ENCODE measurements at places on chromosomes 2 and 18.
A peak's percentile ranks its signal among the peaks of the same experiment; 100 is the strongest.

DNA sequence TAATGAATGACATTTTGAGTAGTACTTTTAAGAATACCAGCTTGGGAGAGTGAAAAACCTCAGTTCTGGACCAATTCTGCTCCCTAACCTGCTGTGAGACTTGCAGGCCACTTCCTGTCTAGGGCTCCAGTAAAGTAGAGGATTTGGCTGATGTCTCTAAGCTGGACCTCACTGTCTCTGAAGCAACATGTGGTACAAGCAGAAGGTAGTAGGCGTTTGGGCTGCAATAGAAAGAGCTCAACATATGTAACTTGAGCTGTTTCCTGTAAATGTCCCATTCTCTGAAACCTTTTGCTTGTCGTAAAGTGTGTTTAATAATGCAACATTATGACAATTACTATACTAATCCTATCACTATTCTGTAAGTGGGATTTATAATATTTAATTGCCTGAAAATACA lies 213.1 kb downstream of the MYO3B start:
- no peak for DNase-seq

- no peak for DNase-seq
Measured at GRCh38 chr2:30694286-30695055, 112.8 kb downstream of the CAPN13 start.

DNA sequence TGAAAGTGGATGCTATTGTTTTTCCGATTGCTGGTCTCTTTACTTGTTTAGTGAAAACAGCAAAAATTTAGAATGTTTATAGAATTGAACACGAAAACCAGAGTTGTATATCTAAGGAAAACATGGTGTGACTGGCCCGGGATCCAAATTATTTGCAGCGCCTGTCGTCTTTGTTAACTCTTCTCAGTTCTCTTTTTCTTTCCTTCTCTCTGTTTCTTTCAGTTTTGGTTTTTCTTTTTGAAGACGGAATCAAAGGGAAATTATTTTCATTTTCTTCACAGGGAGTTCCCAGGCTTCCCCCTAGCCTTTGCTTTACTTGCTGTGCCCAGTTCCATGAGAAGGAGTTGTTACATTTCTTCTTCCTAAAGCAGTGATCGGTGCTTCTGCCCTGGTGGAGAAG lies 76.0 kb downstream of the AGAP1 start:
- DNase-seq = no peak

- no peak for DNase-seq
Measured at GRCh38 chr2:69499242-69499641, 62.0 kb upstream of the NFU1 start.

DNA sequence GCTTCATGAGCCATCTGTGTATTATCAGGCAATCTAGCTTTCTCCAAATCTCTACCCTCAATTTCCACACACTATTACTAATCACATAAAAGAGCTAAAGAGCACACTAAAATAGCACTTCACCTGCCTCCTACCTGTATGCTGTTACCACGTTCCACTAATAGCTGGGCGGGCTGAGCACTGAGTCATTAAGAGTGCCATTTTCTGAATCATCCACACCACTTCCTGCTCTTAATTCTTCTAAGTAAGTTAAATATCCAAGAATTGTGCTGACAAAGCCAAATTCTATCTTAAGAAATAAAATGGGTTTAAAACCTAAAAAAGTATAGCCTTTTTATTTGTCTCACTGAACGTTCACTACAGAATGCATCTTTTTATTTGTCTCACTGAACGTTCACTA lies 35.7 kb downstream of the NOL10 start:
- no peak for DNase-seq

DNA sequence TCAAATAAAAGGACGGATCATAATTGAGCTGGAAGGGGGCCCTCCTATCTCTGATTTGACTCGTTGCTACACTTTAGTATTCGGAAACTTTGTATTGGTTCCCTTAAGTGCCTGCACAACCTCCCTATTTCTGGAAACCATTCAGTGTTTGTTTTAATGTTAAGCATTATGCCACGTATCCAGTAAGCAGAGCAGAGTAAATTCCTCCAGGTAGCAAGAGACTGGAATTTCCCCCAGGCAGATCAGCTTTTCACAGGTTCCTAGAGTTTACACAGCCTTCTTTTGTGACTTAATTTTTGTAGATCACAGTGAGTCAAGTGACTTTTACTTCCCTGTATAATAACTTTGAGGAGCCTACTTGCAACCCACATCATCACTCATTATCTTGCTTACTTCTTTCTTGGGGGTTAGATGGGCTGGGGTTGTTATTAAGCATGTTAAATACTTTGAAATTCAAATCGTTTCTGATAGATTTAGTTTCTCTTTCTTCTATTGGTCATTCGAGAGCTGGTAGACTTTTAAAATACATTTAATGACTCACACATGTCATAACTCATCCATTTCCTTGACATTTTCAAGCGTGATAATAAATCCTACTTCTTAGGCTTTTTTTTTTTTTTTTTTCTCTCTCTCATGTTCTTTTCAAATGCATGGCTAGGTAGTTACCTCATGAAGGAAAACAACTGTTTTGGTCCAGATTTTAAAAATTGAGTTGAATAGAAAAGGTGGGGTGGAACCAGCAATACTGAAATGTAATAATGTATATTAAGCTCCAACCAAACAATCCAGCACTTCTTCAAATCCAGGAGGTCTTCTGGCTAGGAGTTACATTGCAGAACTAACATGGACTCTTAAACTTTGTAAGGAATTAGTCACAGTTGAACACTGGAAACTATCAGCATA lies 219.3 kb downstream of the NEDD4L start:
- DNase-seq = no peak

DNA sequence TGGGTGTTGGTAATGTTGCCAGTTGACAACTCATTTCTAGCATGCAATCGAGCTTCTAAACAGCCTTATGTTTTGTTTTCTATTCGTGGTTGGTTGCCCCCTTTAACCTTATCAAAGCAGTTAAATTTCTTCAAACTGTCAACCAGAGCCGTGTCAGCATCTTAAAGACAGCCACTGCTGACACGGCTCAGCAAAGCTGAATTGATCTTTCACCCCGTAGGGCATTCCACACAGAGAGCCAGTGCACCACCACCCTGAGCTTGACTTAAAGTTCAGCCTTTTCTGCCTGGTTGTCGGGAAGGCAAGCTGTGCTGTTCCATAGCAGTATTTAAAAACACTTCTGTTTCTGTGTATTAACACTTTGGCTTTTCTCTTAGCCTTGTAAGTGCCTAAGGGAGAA lies 355.0 kb upstream of the CHST9 start:
- DNase-seq = peak; percentile 32

- DNase-seq = no peak
Measured at GRCh38 chr18:72075040-72075439, 469.1 kb downstream of the CBLN2 start.

GRCh38 chr2:1125217-1125616 lies 174.6 kb downstream of the SNTG2 start:
- DNase-seq = no peak

- DNase-seq = no peak
Measured at GRCh38 chr2:23465936-23466335, 81.0 kb downstream of the KLHL29 start.

GRCh38 chr2:527581-527980 lies 149.6 kb downstream of the TMEM18 start:
- no peak for DNase-seq

- no peak for DNase-seq
Measured at GRCh38 chr2:237042101-237042500, 43.6 kb upstream of the COPS8 start.

DNA sequence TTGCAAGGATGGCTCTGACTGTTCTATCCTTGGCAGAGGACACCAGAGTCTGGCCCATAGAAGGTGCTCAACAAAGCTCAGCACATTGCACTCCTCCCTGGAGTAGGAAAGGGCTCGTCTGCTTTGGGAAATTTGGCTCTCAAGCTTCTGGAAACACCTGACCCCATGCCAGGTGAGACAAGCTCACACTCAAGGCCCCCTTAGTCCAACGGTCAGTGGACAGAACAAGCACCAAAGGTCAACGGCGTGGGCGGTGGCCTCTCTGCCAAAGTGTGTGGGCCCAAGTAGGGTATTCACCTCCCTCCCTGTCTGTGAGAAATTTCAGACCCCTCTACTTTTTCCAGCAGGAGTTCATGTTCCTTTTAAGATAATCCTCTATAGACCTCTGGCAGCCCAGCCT lies 2.0 kb upstream of the STEAP3 start:
- no peak for DNase-seq

DNA sequence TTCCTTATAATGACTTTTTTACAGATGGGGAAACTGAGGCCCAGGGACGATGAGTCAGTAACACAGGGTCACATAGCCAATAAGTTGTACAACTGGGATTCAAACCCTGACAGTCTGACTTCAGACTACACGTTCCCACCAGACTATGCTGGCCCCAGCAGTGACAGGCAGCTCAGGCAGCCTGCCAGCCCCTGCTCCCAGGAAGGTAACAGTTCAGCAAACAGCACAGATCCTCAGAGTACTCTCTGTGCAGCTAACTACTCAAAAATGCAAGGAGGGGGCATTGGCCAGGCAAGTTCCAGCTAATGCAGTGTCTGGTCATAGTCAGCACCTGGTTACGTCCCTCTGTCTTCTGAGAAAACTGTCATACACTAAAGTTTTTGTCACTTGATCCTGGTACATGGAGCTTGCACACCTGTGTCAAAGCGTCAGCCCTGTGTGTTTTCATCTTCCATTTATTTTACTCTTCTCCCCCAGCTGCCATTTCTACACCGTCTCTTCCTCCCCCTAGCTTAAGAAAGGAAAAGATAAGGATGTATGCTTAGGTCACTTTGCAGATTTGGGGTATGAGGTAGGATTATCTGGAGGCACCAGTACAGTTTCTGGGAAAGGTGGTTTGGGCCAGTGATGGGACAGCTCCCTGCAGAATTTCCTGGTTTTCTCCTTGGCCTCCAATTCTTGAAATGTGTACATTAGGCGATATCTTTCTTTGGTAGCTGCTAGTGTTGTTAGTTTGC lies 4.5 kb downstream of the SMARCAL1 start:
- no peak for DNase-seq

GRCh38 chr18:12960395-12960794 lies 12.6 kb downstream of the SEH1L start:
- DNase-seq = no peak

DNA sequence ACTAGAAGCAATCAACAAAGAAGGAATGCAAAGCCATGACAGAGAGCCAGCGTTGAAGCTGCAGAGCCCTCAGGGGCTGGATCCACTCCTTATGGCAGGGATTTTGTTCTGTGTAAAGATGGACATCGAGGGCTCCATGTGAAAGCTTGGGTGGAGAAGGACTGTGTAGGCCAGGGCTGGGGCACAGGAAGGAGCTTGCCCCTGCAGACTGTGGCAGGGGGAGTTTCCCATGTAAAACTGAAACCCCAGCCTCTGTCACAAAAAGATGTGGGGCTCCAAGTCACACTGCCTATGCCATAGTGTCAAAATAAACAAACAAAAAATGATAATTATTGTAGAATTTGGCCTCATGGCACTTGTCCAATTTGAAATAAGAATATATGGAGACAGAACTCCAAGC lies 408.7 kb upstream of the HS6ST1 start:
- no peak for DNase-seq

DNA sequence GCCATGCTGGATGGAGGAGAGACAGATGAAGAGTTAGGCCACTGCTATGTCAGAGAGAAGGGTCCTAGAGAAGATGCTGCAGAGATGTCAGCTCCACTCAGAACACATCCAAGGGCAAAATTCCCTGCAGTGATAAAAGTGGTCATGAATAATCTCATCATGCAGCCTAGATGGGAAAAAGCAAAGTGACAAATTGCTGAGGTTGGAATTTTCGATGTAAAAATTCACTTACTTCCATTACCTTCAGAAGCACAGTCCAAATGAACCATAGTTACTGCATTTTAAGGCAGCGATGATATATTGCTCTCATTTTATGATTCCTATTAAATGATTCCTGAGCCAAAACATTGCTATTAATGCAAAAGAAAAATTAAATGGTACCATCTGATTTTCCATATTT lies 16.4 kb downstream of the ANKRD29 start:
- DNase-seq = no peak

DNA sequence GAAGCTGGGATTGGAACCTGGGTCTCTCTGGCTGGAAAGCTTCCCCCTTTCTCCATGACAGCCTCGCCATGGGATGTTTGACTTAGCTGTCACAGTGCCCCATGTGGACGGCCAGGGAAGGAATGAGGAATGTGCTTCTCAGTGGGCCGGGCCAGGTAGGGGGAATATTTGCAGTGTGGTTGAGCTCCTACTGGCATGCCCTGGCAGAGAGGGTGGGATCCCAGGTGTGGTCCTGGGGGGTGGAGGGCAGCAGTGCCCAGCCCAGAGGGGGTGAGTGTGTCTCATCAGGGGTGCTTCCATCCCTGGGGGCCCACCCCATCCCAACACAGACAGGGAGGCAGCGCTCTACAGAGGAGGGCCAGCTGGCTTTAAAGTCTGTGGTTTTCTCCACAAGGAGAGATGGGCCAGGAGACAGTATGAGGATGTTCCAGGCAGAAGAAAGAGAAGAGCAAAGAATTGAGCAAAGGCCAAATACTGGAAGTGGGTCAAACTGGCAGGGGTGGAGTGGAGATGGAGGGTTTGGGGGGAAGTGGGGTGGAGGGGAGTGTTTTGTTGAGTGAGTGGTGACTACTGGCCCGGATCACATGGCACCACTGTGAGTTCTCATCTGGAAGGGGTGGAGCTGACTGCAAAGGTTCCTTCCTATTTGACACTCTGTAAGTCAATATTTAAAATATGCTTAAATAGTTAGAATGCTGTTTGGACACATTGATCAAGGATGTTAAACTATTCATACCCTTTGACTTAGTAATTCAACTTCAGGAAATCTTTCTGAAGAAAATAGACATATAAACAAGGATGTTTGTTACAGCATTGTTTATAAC lies 94.0 kb downstream of the MYCN start:
- no peak for DNase-seq

GRCh38 chr2:152558158-152558984 lies 158.9 kb downstream of the PRPF40A start:
- no peak for DNase-seq

Measured in neuronal stem cell (in vitro differentiated cells).